ENCODE measurements at places on chromosomes 11 and 22.

DNA sequence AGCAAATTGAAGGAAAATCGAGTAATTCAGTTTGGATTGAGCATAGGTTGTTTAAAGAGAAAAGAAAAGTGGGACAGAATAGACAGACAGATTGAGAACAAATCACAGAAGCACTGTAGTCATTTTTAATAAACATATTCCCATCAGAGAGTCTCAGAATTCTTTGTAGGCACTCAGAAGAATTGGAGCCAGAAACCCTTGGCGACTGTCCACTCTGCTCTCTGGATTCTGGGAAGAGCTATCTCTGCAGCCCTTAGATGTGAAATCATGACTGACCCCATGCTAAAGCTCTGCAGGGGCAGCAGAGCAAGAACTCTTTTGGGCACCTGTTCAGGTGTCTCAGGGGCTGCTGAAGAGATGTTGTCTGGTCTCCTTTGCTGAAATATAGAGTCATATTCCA lies 223.7 kb upstream of the KIRREL3 start:
- no peak for DNase-seq

- no peak for DNase-seq
Observed at GRCh38 chr11:45158210-45158731, 11.8 kb downstream of the PRDM11 start.

GRCh38 chr22:40602231-40602630 lies 34.3 kb downstream of the MRTFA start:
- no peak for DNase-seq

GRCh38 chr11:58659910-58660570 lies 37.6 kb downstream of the CNTF start:
- DNase-seq = no peak

DNA sequence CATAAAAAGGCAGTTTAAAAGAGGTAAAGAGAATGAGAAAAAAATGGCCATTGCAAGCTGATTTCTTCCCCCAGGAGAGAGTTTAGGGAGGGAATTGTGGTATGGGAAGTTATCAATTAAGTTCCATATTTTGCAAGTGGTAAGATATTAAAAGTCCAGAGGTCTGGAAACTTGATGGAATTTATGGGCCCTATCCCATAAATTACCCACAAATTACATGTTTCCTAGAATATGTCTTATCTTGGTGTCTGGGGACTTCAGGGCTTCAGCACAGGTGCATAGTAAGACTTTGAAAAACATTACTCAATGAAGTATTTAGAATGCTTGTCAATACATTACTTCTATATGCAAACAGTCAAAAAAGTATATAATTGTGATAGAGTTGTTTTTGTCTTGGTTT lies 614.9 kb upstream of the LRRC4C start:
- no peak for DNase-seq

GRCh38 chr11:62843466-62843865 lies 4.1 kb upstream of the WDR74 start:
- no peak for DNase-seq

DNA sequence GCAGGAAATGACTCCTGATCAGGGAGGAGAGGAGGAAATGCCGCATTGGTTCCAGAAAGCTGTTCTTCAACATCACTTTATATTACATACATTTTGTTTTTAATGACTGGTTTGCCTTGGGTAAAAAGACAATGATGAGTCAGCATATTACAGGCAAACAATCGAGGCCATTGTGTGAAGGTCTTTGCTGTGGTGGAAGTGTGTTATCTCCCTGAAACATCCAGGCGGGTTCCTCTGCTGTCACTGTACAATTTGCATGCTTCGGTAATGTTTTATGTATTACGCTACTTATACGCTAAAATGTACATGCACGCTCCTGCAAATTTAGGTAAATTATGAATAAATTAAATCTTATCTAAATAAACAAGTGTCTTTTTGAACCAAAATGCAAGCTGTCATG lies 161.1 kb downstream of the KIRREL3 start:
- no peak for DNase-seq

DNA sequence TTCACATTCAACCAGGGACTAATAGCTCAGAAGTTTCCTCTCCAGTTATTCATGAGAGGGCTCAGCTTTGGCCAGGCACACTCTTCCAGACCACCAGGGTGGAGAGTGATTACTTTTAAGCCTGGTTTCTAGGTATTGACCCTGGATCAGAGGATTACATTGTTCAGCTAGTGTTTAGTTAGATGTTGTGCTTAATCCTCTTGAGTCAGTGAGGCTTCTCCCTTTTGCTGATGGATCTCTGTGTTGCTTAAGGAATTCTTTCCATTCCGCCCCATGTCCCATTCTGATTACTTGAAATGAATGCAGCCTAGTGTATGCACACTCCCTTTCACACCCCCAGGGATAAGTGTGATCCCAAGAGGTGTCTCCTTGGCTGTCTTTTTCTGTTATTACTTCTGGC lies 271.7 kb upstream of the ANO5 start:
- no peak for DNase-seq

DNA sequence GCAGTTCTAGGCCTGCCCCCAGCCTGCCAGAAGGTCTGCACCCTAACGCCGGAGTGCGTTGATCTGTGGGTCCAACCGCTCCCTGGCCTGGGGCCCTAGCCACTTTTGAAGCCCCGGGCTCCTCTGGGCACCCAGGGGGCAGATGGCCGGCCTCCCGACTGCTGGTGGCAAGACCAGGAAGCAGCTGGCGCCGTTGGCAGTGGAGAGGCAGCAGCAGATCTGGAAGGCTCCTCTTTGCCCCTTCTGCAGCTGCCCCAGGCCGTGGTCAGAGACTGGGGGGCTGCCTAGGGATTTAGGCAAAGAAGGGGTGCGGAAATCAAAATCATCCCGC lies 445 bp upstream of the VWCE start:
- DNase-seq = no peak

All from WTC11 (cell line).